Activated naive CD4-positive, alpha-beta T cell treated with Interleukin-2 at 50 U/mL for 16 hours (primary cell): ENCODE measurements at places on chromosomes 3 and 15.

DNA sequence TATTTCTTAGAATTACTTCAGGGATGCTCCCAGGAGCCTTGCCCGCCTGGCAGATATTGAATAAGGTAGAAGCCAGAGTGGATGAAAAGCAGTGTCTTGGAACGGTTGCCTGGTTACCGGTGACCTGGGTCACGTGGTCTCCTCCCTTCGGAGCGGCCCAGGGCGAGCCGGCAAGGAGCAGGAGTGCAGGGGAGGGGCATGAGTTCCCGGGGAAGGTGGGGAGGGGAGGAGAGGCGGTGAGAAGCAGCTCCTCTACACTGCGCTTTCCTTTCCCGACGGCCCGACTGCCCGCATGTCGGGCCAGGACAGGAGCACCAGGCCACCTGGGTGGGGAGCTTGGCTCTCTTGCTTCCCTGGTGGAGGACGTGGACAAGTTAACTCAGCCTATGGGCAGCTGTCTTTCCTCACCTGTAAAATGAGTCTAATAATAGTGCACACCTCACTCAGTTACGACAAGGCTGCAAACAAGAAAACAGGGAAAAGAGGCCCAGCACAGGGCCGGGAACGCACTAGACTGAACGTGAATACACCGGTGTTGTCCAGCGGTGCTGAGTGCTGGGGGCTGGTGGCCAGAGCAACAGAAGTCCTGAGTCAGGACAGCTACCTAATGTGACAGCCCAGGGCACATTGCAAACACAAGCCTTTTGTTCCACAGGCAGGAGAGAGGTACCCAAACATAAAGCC lies 198.3 kb downstream of the ADAMTS9 start:
- DNase-seq: no peak

GRCh38 chr3:105771392-105771791 lies 97.4 kb downstream of the CBLB start:
- DNase-seq: no peak

GRCh38 chr15:49155834-49156627 lies 632 bp upstream of the COPS2 start:
- DNase-seq: no peak

DNA sequence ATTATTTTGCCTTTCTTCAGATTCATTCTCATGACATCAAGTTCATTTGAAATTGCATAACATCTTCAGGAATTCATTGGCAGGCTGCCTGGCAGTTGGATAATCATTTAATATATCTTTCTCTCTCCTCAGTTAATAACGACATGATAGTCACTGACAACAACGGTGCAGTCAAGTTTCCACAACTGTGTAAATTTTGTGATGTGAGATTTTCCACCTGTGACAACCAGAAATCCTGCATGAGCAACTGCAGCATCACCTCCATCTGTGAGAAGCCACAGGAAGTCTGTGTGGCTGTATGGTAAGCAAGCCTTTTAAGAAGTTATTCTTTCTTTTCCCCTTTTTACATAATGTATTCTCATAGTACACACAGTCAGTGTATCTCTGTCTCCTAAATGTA lies 38.2 kb downstream of the TGFBR2 start:
- peak; percentile 63 for DNase-seq

- no peak for DNase-seq
These were observed 10.1 kb upstream of the ITGA11 start for GRCh38 chr15:68442041-68442440.

GRCh38 chr3:6281662-6282061 lies 579.3 kb upstream of the GRM7 start:
- DNase-seq: no peak

- no peak for DNase-seq
These were observed 84.7 kb upstream of the SLC25A36 start for GRCh38 chr3:140856905-140857304.

- DNase-seq: no peak
These were observed 7.3 kb upstream of the MPI start for GRCh38 chr15:74882528-74882927.

DNA sequence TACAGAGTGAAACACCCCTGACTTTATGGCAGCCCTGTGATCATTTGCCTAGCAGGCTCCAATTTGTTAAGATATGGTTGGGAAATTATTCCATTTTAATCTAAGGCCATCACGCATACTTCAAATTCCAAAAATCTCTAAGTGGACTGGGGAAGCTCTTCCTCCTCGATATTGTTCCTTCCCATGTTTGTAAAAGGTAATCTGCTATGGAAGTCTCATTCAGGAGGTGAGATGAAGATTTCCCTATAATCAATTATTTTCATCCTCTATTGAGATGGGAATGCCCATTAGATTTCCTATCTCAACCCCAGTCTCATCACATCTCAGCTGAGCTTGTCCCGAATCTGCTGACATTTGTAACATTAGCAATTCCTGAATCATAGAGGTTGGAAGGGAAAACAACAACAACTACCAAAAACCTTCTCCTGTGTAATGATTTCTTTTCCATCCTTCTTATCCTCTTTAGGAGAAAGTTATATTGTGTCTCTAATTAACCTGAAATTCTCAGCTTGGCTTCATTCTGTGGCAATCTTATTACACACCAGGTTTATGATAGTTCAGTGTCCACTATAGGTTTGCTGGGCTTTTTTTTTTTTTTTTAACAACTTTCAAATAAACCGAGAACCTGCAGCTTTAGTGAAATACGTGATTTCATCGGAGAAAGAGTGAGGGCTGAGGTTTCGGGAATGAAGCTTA lies 2.2 kb upstream of the NR2F2 start:
- no peak for DNase-seq

DNA sequence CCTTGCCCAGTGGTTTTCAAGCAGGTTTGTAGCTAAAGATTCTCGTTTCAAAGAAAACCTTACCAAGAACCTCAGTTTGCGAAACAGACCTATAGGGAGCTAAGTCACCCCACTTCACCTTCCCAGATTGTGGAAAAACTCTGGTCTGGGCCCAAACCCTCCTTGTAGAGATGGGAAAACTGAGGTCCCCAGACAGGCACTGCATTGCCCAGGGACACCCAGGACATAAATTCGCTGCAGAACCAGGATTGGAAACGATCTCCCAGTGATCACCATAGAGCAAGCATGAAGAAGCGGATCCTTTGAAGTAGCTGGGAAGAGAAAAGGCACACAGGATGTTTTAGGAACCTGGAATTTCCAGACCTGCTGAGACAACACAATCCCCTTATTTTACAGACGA lies 85.6 kb upstream of the PIAS1 start:
- no peak for DNase-seq

- DNase-seq: no peak
These were observed 291.2 kb upstream of the STT3B start for GRCh38 chr3:31241533-31241932.

DNA sequence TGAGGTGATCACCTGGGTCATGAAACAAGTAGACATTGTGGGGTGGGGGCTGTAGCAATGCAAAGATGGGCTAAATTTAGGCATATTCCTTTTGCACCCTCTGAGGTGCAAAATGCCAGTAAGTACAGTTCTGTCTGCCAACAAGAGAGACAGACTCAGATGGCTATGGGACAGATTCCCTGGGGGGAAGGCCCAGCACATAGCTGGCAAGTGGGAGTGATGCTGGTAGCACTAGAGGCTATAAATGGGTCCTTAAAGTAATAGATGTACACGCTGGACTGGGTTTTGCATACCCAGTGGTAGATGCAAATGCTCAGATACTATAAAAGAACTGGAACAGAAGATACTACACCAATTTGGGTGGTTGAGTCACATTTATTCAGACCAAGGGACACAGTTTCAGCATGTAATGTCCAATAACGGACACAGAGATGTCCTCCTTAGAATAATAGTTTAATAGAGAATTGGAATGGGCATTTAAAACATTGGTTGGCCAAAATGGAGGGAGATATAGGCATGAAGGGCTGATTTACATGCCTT lies 67.4 kb upstream of the RNU6-1 start:
- no peak for DNase-seq
